ENCODE measurements at places on chromosomes 5 and 9.

- DNase-seq = no peak
Observed at GRCh38 chr5:147832541-147832940, 1.1 kb upstream of the SPINK1 start.

DNA sequence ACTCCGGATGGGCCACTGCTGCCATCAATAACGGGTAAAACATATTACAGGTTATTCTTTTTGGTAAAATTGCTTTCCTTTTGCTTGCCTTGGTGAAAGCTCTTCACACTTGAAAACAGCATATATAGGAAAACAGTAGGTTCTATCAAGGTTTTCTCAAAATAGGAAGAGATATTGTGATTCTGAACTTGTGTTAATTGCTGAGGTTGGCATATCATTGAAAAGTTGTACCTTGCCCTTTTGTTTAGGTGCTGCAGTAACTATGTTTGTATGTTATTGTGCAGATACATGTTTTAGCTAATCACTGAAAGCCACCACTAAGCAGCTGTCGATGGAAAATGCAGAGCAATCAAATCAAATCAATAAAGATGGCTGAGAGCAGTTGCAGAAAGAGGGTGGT, 78.0 kb upstream of the C6 start:
- no peak for DNase-seq

DNA sequence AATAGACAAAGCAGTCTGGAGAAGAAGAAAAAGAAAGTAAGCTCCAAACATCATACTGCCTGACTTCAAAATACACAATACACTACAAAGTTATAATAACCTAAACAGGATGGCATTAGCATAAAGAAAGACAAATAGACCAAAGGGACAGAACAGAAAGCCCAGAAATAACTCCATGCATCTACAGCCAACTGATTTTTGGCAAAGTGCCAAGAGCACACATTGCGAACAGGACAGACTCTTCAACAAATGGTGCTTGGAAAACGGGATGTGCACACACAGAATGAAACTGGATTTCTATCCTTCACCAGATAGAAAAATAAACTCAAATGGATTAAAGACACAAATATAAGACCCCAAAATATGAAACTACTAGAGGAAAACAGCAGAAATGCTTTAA, 66.6 kb upstream of the SPATA31E1 start:
- DNase-seq = no peak

- DNase-seq = no peak
Observed at GRCh38 chr9:129125478-129125877, 14.3 kb downstream of the PTPA start.

- DNase-seq = no peak
Observed at GRCh38 chr5:160833806-160834205, 18.2 kb downstream of the ATP10B start.
